ENCODE measurements at places on chromosomes 13 and 19.

DNA sequence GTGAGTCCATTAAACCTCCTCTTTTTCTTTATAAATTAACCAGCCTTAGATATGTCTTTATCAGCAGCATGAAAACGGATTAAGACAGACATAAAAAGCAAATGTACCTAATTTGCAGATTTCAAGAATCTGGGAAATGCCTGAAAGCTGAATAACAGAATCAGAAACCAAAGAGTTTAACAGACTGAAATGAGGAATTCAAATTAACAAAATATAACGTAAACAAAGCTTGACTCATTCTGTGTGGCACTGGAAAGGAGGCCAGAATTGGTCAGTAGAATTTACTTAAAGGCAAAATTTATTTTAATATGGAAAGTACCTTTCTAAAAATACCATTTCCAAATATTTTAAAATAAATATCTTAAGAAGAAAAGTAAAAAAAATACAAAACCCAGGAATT, 540.6 kb upstream of the HTR2A start:
- DNase-seq: no peak

DNA sequence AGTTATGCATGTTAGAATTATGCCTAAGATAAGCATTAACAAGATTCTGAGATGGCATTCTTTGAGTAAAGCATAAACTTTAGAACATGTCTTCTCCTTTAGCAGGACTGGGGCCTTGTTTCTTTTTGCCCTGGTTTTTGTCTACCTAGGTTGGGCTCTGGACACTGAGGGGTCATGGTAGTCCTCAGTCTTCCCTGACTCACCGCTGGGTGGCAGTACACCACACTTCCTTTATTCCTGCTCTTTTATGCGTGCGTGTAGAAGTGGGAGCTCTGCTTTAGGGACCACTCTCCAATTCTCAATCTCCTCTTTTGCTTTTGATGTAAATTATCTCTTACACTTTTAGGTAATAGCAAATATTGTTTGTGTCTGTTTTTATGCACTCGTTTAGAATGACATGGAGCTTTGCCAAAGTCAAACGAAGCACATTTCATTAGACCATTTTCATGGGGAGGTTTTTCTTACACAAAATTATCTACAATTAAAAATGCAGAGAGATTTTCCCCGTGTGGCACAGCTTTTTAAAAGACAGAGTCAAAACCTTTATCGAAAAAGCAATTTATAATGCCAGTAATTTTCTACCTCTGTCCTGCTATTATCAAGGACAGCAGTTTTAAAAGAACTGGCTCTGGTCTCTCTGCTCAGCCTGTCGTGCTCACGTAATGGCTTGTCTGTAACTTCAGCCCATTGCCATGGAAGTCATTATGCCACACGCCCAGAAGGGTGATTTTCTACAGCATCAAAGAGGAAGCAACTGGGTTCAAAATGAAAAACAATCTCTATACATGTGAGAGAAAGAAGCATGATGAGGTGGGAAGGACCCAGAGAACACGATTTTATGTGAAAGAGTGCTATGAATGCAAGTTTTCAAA, 413.9 kb downstream of the COG6 start:
- peak; percentile 1 for DNase-seq

GRCh38 chr19:42273407-42274064, 4.5 kb downstream of the CIC start:
- no peak for DNase-seq

GRCh38 chr13:40613192-40613818, 53.1 kb downstream of the FOXO1 start:
- DNase-seq: no peak

- no peak for DNase-seq
These were observed 736.3 kb downstream of the EFNB2 start for GRCh38 chr13:105799155-105799554.

GRCh38 chr19:2181633-2181997, 17.9 kb downstream of the DOT1L start:
- no peak for DNase-seq

DNA sequence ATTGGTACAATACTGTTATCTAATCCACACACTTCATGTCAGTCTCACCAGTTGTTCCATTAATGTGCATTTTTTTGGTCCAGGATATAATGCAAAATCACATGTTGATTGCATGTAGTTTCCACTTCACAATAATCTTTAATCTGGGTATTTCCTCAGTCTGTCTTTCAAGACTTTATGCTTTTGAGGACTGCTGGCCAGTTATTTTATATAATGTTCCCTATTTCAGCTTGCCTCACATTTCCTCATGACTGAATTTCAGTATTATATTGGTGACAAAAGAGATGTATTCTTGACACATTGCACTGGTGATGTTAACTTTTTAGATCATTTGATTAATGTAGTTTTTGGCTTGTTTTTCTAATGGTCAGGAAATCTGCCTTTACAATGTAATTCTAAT, 368.3 kb downstream of the IRS2 start:
- DNase-seq: no peak

GRCh38 chr19:17526922-17527321, 15.5 kb downstream of the PGLS start:
- no peak for DNase-seq

DNA sequence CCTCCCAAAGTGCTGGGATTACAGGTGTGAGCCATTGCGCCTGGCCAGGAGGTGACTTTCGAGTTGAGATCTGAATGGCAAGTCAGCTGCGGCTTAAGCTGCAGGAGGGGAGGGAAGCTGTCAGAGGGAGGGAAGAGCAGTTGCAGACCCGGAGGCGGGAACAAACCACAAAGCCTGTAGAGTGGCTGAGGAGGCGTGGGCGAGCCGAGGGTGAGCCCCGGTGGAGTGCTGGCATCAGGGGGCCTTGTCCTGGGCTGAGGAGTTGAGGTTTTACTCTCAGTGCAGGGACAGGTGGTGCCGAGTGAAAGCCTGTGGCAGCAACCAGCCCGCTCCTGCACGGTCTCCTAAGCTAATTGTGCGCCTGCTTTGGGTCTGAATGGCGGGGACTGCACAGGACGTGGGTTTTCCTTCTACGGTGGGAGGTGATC, 24.2 kb downstream of the PPP1R37 start:
- no peak for DNase-seq

DNA sequence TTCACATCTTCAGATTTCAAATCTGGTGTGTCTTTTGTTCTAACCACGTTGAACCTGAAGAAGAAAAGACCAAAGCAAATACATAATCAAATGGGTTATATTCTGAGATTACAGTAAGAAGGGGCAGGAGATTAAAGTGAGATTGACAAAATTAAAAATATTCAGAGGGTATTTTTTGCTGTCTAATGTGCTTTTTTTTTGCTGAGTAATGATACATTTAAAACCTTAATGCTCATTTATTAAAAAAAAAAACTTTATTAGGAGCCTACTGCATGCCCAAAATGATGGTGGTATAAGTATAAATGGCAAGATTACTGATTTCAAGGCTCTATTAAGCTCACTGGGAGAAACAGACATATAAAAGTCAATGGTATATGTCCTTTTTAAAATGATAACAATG, 459.4 kb downstream of the FGF9 start:
- no peak for DNase-seq

DNA sequence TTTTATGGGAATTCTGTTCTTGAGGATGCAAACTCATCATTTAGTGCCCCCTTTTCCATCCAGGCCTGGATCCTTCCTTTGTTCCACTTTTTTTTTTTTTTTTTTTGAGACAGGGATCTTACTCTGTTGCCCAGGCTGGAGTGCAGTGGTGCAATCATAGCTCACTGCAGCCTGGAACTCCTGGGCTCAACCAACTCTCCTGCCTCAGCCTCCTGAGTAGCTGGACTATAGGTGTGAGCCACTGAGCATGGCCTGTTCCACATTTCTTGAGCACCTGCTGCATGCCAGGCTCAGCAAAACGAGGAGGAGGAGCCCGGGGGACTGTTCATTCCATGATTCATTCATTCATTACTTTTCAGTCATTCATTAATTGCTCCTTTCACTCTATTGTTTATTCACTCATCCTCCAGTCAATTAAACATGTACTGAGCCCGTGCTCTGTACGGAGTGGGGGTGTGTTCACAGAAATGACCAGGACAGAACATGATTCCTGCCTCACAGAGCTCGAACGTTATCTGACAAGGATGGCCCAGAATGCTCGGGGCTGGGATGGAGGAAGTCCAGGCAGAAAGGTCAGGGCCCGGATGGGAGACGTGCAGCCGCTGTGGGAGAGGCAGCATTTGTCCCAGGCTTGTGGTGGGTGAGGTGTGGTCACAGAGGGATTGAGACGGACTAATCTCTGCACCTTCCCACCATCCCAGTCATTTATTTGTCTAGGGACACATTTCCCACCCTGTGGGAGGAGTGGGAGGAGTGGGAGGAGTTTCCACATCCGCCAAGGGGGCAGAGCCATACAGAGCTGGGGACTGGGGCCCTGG, 51.2 kb upstream of the SHKBP1 start:
- DNase-seq: no peak

DNA sequence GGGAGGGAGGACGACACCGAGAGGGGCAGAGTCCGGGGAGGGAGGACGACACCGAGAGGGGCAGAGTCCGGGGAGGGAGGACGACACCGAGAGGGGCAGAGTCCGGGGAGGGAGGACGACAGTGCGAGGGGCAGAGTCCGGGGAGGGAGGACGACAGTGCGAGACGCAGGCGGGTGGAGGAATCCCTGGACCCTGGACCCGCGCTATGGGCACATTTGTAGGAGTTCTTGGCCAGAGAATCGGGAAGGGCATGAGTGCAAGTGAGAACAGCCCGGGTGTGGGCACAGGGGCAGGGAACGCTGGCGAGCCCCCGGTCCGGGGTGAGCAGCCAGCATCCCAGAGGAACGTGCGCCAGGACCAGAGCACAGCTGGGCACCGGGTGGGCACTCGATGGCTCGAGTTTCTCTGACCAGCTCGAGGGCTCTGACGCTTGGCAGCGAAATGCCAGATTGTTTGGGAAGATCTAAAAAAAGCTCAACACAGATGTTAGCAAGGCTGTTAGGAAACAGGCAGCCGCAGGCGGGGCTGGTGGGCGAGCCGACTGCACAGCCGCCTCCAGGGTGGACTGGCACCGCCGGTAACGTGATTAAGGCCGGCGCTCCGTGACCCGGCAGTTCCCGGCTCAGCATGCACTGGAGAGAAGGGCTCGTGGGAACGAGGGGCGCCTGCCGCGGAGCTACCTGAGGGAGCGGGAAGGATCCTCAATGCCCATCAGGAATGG, 17.9 kb upstream of the C2CD4C start:
- no peak for DNase-seq

DNA sequence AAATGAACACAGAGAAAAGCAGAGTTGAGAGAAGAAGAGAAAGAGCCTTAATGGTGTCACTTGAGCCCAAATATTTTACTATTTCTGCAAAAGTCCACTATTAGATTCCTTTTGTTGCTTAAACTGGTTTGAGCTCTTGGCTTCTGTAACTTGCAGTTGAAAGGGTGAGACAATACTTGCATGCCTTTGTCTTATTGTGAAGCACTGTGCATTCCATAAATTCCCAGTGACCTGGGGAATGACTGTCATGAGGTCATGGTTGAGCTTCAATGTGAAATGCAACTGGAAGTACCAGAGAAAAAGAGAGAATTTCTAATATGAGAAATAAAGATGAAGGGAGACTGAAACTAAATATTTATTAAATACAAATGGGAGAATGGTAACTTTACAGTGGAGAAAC, 310.9 kb downstream of the TDRD3 start:
- no peak for DNase-seq

DNA sequence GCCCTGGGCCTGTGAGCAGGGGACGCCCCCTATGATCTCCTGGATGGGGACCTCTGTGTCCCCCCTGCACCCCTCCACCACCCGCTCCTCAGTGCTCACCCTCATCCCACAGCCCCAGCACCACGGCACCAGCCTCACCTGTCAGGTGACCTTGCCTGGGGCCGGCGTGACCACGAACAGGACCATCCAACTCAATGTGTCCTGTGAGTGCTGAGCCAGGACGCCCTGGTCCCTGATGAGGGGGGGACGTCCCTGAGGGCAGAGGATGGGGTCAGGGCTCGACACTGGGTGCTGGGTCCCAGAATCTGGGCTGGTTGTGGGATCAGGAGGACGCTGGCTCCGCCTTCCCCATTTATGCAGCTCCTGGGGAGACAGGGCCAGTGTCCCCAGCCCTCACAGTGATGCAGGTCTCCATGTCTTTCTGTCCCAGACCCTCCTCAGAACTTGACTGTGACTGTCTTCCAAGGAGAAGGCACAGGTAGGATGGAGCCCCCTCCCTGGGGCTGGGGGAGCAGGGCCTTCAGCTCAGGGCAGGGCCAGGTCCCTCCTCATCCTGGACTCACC, 2.5 kb downstream of the SIGLEC7 start:
- DNase-seq: no peak

DNA sequence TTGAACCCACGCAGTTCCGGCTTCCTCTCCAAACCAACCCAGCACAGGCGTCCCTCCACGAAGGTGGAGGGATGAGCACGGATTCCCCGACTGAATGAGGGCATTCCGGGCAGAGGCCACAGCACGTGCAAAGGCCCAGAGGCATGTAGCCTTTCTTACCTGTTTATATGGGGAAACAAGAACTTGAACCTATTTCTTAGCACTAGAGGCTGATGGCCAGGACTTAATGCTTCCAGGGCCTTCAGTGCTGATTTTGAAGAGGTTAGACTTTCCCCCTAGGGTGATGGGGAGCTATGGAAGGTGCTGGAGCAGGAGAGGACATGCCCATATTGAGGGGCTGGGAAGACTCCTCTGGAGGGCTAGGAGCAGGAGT, 2.0 kb downstream of the MAST3 start:
- no peak for DNase-seq

DNA sequence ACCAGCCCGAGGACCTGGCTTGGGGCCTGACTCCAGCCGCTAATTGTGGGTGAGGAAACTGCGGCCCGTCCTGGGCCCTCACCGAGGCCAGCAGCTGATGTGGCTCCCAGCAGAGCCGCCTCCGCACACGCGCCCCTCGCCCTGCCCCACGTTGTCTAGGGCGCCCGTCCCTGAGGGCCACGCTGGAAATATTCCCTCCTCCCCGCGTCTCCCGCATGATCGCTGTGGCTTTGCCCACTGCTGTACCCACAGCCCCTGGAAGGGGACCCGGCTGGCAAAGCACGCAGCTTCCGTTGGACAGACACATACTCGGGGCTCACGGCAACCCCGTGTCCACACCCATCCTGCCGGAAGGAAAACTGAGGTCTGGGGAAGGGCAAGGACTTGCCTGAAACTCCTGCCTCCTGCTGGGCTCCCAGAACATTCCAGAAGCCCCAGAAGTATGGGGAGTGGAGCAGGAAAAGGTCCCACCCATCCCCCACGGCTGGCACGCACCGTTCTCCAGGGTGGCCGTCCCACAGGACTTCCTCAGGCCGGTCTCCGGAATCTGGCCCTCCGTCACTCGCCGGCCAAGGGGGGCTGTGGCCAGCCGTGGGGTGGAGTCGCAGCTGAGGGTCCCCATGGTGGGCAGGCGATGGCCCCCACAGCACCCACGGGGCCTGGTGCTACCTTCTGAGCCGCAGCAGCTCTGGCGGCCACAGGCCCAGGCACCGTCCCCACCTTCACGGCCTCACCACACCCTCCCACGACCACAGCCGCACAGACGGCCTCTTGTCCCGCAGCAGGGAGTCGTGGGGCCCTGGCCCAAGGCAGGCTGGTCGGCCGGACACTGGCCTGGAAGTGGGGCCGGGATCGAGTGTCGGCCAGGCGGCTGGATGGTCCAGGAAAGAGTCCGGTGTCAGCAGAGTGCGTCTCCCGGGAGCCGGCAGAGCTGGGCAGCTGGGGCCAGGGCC, 13.6 kb upstream of the SHC2 start:
- no peak for DNase-seq
